ENCODE measurements at places on chromosomes 7 and 10.

DNA sequence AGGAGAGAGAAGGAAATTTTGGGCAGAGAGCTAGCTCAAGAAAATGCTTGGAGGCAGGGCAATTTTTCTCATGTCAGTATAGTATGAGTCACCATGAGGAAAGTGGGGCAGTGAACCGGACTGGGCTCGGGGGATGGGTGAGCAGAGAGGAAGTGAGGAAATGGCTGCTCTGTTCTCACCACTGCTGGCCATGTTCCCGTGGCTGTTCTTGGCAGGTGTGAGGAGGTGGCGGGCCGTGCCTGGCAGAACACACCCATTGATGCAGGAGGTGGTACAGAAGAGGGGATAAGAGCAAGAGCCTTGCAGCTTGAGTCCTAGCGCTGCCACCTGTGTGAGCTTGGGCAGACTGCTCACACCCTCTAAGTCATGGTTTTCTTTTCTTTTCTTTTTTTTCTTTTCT is 304.4 kb upstream of the LYZL1 start:
- DNase-seq, result no peak

- no peak for DNase-seq
Measured at GRCh38 chr7:91636129-91636724, 244.3 kb downstream of the MTERF1 start.

- DNase-seq, result no peak
Measured at GRCh38 chr7:42930889-42931288, 1.1 kb downstream of the PSMA2 start.

- no peak for DNase-seq
Measured at GRCh38 chr7:20229646-20230500, 12.7 kb upstream of the MACC1 start.

DNA sequence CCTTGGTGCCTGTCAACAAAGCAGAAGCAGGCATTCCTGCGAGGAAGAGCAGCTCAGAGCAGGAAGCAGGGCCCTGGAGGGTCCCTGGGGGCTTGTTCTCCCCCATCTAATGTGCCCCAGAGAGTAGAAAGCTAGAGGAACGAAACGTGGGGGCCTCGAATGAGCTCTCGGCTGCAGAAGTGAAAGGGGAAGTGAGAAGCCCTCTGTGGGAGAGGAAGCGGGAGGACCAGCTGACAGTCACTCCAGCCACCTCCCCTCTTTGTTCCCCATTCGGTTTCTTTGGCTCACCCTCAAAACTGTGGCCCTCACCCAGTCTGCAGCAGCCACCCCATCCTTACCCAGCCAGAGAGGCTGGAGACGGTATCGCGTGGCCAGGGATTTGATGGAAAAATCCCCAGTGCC is 25.0 kb downstream of the C10orf105 start:
- DNase-seq, result no peak

DNA sequence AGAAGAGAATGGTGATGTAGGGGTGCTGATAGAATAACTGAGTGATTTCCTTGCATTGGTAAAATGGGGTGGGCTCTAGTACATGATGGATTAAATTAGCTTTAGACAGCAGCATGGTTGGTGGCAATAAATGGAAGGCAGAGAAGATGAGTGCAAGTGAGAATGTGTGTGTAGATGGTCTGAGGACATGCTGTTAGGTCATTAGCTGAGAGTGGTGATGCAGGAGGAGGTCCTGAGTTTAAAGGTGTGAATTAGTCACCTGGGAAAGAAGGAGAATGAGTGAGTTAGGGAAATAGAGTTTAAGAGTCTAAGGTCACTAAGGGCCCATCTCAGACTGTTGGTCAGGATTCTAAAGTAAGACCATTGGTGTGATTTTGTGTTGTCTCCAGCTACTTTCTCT is 17.9 kb upstream of the SEC61A2 start:
- DNase-seq, result no peak

DNA sequence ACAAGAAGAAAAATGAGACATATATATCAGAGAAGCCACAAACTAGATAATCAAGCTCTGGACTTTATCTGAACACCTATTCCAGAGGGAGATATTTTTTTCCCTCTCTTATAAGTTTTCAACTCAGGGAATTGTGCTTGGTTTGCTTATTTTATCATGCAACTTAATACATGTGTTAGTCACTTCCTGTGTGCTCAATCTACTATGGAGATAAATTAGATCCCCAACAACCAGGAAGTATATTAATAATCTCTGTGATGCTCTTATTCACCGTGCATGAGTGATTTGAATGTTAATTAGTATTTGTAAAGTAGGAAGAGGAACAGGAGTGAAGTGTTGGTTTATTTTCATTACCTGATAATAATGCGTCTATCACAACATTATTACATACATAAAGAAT is 38.8 kb upstream of the ZNF365 start:
- DNase-seq, result no peak

DNA sequence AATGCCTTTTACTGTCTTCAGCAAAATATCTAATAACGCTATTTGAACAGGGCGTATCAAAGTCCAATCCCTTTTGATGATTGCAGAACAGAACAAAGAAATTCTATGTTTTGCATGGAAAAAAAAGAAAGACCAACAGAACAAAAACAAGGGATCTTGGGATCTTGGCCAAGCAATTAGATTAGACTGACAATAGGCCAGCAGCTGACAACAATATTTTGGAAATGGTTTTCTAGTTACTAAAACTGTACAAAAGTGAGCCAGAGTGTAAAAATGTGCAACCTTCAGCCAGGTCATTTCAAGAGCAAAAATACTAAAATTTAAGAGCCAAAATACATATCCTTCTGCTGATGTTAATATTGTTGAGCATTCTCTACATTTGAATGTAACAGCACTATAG is 716.5 kb upstream of the KCND2 start:
- DNase-seq, result no peak

DNA sequence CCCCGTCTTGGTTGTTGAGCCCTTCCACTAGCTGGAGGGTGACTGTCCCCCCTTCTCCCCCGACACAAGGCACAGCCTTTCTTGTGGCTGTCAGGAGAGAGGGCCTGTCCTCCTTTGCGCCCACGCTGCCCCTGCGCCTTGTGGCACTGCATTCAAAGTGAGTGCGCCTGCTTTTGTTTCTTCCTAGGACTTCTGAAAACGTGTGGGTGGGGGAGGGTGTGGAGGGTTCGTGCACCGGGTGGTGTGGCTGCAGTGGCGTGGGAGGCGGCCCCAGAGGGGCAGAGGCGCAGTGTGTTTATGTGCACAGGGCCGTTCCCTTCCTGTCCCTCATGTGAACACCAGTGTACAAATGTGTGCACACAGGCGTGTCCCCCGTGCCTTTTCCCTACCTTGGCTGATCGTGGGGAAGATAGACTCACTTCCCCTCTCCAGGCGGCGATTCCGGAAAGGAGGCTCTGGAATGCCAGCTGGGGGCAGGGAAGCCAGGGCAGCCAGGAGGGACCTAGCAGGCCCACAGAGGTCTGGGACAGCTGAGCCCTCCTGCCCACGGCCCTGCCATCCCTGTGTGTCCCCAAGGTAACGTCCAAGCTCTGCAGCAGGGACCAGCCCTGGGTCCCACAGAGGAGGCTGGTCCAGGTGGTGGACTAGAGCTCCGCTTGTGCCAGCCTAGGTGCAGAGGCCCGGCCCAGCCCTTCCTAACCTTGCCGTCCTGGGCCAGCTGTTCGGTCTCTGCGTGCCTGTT is 88.8 kb downstream of the LHPP start:
- no peak for DNase-seq

- peak; percentile 68 for DNase-seq
Measured at GRCh38 chr10:128069351-128070051, 56.7 kb downstream of the MKI67 start.

DNA sequence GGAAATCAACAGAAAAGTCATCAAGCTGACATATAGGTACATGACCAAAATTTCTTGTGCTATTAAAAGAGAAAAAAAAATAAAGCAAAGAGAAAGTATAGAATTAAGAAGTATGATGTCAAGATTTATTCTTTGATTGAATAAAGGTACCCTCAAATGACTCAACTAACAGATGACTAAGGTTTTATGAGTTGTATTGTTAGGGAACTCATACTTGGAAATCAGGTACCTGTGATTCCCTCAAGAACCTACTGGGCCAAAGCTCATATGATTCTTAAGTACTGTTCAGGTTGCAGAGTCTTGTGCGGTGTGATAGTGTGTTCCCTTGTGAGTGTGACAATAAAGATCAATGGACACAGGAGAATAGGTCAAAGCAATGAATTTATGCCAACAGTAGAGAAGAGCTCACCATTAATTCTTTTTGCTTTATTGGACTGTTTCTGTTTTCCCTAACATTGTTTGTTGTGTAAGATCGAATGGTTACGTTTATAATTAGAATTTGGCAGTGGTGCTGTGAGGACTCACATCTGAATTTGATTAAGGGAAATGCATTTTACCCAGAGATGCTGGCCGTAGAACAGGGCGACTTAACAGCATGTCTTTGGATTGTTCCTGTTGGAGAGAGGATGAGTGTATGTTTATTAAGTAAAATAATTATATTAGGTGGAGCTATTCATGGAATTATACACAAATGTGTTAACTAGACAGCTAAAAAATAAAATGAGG is 293.2 kb upstream of the SEMA3D start:
- no peak for DNase-seq
